Stimulated activated CD4-positive, alpha-beta T cell treated with anti-CD3 and anti-CD28 coated beads, Interleukin-1b, Interleukin-23, amount 100 ng/mL, for 1 hour (primary cell): ENCODE measurements at places on chromosomes 11 and 22.

- no peak for DNase-seq
These were observed 44.5 kb downstream of the GALNT18 start for GRCh38 chr11:11577251-11577855.

DNA sequence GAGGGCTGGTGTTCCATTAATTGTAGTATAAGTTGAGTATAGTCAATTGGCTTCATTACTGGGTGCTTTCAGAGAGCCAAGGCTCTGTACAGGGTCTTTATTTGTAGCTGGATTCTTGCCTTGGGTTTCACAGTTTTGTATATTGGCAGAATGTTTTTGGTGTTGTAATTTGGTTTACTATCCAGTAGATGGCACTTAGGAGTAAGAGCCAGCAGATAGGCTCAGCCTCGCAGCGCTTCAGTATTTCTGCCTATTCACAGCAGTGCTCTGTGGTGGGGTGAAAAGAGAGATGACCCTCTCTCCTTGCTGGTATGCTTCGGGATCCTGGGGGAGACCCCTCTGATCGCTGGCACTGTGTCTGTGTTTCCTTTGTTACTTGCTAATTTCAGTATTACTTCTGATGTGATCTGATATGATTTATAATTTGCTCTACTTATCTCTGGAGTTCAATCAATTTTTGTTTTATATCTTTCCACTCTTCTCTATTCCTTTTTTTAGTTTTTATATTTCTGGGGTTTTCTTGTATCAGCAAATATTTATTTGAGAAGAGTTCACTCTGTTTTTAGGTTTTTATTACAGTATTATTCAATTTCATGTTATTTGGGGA, 52.2 kb downstream of the ANO5 start:
- no peak for DNase-seq

DNA sequence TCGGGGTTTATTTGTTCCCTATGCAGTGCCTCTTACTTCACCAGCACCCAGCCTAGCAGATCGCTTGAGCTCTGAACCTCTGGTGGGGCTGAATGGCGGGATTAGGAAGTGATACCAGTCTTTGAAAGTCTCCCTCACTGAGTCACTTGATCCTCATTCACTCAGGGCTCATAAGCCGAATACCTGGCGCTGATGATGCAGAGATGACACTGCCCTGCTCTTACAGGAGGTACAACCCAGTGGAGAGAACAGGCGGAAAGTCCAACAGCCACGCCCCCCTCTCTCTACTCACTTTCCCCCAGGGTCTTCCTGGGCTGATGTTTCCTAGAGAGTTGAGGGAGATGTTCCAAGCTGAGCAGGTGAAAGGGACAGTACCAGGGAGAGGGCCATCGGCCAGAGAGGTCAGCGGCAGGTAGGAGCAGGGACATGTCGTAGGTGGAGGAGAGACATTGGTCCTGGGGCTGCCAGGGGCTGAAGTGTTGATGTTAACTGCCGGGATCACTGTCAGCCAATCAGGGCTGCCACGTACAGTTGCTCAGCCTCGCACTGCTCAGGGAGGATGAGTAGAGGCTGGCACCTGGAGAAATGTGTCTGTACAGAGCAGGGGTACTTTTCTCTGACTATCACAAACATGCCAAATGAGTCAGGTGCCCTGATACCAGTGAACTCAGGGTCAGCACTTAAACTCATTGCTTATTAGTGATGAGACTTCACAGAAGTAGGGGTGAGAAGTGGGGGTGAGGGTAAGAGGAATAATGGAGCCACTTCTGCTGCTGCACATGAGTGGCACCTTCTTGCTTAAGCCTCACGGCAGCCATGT, 9.9 kb upstream of the APOBEC3A start:
- no peak for DNase-seq

DNA sequence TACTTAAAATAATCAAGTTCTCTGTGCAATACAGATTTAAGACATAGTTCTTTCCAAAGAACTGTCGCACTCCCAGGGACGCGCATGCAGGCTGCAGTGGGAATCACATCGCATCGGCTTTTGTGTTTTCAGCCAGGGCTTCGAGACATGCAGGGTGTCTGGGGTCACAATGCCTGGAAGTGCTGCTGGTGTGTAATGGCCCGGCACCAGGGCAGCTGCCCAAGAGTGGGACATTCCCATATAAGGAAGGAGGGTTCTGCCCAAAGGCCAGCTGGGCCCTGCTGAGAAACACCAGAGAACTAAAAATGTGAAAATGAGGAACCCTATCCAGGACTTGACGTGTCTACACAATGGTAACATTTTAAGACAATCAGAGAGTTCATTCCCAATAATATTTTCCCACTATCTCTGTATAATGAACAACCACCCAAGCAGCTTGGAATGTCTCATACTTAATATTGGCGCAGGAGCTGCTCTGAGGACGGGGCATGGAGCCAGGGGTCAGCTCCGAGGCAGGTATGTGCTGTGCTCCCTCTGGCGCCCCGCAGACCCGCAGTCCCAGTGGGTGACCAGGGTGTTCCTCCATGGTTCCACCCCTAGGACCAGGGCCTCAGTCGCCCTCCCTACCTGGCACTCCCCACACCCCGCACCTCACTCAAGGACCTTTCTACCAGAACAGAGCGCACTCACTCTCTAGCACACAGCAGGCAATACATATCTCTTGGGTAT, 11.3 kb downstream of the MCAT start:
- no peak for DNase-seq

- no peak for DNase-seq
These were observed 316.6 kb upstream of the NCAM1 start for GRCh38 chr11:112644410-112645131.
